ENCODE measurements at places on chromosomes 5 and 9. TPM values are rescaled to one million over a fixed set of nuclear protein-coding genes. Genes with fewer than 3 reads are reported as not detected.

The NUTM2F gene
- total RNA-seq: not detected

GRCh38 chr5:63053019-63053638, 474.5 kb downstream of the LRRC70 start:
- no peak for DNase-seq

DNA sequence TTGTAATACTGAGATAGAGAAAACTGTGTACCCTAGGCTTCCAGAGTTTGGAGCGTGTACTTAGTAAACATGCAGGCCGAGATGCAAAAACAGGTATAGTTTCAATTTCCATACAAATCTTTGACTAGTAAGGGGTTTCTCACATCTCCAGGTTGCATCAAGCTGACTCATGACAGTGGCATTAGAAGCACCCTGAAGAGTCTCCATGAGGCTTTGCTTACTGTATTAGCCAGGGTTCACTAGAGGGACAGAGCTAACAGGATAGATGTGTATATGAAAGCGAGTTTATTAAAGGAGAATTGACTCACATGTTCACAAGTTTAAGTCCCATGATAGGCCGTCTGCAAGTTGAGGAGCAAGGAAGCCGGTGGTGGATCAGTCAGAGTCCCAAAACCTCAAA, 275.3 kb upstream of the CDH6 start:
- DNase-seq: no peak

DNA sequence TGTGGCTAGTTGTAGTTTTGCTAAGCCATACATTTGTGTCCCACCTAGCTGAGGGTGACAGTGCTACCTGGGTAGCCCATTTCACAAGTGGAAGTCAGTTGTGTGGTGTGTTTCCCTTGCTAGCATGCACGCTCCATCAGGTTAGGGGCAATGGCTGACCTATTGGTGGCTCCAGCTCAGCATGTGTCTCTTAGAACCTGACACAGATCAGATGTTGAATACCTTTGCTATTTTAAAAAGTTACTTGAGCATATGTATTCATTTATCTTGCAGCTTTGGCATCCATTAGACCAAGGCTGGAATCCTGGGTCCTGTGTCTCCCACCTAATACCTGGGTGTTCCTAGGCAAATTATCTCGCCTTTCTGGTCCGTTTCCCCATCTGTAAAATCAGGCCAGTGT, 44.8 kb downstream of the ZNF618 start:
- no peak for DNase-seq

DNA sequence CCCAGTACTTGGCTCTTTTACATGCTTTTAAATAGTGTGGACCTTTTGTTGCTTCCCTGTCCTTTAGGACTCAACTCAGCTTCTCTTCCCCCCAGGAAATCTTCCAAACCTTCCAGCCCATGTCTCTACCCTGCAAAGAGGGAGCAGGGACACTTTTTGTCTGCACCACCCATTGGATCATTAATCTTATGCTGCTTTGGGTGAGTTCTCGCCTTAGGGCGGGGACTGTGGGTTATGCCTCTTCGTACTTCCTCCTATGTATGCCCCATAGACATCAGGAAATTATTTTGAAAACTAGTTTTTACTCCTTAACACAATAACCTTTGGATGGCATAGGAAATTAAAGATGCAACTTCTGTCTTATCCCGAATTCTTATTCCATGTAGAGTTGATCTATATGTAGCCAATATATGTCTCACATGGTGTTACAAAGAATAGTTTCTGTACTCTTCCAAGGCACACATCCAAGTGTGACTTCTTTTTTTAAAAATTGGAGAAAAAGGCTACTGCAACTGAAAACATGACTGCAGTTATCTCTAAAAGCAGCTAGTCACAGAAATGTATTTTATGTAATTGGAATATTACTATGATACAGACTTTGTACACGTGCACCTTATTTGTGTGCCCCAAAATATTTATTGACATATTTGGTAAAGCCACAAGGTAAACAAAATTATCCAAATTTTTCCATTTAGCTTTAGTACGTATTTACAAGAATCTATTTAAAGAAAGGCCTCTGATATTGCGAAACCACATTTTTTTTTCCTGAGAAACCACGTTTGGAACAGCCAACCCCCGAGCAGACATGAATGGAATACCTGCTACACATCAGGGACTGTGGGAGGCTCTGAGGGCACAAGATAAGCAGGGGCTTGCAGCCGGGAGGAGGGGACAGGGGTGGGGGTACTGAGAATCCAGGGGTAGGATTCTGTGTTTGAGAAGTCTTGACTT, 133.6 kb downstream of the WDR41 start:
- no peak for DNase-seq

Data from sciatic nerve (tissue), 2 donors.